ENCODE measurements at places on chromosomes 5 and 9.

- no peak for DNase-seq
Measured at GRCh38 chr9:115653171-115653606, 500.4 kb upstream of the PAPPA start.

GRCh38 chr5:1285141-1285540 lies 9.7 kb downstream of the TERT start:
- DNase-seq: no peak

DNA sequence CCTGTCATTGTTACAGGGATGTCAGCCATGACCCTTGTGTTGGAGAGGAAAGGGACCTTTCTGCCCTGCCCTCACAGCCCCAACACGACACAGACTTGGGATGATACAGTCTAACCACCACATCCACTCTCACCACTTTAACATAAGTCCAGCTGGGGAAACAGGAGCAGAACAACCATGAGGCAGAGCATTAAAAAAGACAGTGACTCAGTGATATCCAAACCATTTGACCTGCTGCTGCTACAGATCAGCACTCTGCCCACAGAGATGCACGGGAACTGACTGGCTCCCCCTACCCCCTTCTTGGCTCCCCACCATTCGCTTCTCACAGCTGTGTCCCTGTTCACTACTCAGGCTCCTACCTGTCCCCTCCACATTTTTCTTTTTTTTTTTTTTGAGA lies 458.6 kb downstream of the ZNF608 start:
- no peak for DNase-seq

DNA sequence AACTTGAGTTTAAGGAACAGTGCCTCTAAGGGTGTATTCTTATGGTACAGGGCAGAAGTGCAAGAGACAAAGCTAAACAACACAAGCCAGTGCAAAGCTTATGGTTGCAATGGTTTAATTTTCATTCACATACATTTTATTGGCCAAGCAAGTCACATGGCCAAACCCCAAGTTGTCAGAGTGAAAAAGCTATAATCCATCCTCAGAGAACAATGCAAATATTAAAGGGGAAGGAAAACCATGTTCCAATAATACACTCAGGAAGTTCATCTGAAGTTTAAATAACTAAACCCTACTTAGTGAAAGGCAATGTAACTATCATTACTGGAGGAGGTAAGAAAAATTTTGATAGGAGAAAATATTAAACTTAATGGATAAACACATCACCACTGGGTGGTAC lies 26.6 kb upstream of the TLR4 start:
- no peak for DNase-seq

GRCh38 chr9:110073356-110073905 lies 134.5 kb downstream of the C9orf152 start:
- DNase-seq: no peak

GRCh38 chr9:13431692-13432091 lies 152.2 kb upstream of the MPDZ start:
- DNase-seq: no peak

DNA sequence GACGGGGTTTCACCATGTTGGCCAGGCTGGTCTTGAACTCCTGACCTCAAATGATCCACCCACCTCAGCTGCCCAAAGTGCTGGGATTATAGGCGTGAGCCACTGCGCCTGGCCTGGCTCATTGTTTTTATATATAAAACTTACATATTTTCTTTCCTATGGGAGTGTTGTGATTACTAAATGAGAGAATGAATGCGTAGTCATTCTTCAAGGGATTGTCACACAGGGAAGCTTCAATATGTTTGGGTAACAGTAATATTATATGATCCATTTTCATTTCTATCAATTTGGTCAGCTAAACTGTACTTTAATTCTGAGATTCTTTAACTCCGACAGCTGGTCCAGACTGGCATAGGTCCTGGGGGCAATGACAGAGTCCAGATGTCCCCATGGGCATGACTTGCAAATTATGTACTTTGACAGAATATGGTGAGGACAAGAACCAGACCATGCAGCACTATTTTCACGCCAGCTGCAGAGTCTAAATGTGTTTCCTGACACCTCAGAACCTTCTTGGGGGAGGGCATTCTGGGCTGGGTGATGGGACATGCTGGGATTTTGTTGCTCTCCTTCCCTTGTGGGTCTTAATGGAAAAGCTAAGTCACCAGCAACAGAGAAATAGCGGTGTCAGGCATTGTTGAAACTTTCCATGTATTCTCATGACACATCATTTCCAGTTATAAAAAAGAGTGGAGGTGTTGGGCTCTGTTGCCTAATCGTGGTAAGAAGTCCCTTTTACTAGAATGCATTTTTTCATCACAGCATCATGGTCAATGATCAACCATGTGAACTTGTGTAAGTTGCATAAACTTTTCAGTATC lies 40.9 kb upstream of the TNC start:
- no peak for DNase-seq

DNA sequence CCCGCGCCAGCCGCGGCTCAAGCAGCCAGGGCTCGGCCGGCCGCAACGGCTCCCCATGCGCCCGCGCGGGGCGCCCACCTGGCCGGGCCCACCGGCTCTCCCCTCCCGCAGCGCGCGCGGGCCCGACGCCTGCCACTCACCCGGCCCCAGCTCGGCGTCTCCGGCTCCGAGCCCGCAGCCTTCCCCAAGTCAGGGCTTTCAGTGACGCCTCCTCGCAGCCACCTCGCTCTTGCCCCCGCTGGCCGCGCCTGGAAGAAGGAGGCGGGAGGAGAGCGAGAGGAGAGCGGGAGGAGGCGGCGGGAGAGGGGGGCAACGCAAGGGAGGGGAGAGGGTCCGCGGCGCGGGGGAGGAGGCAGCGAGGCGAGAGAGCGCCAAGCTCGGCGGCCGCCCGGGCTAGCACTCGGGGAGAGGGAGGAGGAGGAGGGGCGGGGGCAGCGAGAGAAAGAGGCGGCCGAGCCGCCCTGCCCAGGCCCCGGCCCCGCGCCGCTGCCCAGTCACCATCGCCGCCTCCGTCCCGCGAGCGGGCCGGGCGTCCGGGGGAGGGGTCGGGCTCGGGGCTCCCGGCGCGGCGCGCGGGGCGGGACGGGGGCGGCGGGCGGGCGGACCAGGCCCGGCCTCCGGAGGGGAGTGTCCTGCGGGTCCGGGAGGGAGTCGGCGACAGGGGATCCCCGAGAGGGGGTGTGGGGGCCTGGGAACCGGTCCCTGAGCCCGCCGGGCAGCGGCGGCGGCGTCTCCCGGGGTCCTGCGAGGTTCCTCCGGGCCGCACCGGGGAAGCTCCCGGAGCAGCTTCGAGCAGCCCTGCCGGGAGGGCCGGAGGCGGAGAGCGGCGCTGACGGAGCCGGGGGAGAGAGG lies at the start of gene LHFPL2:
TSS of gene LHFPL2 (minus strand) at position 414 of the 852 bp plus-strand sequence. CDS start 138,559 bp downstream, outside the sequence.
- peak; percentile 25 for DNase-seq

All from activated CD8-positive, alpha-beta memory T cell treated with anti-CD3 and anti-CD28 coated beads, Interleukin-2, amount 50 U/mL, for 4 hours (primary cell).